ENCODE measurements at places on chromosomes 5 and 9.

DNA sequence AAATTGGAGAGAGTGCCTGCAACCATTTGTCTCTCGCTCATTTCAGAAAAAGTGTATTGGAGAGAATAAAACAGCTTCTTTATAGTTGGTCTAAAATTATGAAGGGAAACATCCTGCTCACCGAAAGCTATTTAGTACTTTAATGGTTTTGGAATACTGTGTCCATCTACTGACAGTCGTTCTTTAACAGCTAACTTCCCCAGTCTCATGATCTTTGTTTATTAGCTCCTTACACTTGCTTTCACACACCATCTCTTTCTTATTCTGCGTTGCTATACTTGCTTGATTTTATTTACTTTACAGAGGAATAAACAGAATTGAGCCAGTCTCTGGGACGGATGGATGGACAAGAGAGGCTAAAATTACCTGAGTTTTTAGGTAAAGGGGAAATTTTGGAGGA lies 229.3 kb downstream of the CCDC171 start:
- DNase-seq, result no peak

DNA sequence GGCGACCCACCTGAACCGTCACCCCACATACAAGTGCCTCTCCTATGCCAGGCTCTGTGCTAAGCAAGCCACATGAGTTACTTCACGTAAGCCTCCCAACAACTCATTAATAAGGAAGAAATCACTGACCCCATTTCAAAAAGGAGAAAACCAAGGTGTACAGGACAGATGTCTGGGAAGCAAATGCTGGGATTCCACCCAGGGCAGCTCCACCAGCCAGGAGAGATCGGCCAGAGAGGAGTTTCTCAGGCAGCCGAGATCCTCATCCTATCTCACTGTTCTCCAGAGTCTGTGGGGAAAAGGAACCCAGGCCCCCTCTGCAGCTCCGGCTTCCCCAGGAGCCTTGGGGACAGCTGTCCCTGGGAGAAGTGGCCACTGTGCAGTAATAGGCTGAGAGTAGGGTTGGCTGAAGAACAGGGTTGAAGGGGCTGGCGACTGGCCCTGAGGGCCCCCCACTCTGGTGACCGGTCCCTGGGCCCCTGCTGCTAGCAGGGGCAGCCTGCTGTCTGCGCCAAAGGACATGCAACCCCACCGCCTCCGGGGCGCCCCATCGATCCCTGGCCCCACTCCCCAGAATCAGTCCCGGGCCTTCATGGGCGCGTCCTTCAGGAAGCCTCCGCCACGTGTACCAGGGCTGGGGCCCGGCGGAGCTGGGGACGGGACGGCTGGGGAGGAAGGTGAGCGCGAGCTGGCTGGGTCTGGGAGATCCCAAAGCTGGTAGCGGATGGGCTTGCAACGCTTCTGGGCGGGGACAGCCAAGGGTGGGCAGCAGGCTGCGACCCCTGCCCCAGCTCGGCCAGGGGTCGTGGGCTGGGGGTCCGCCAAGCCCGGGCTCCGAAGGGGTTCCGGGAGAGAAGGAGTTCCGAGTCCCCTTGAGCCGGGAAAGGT lies 44.1 kb upstream of the STXBP1 start:
- peak; percentile 55 for DNase-seq

DNA sequence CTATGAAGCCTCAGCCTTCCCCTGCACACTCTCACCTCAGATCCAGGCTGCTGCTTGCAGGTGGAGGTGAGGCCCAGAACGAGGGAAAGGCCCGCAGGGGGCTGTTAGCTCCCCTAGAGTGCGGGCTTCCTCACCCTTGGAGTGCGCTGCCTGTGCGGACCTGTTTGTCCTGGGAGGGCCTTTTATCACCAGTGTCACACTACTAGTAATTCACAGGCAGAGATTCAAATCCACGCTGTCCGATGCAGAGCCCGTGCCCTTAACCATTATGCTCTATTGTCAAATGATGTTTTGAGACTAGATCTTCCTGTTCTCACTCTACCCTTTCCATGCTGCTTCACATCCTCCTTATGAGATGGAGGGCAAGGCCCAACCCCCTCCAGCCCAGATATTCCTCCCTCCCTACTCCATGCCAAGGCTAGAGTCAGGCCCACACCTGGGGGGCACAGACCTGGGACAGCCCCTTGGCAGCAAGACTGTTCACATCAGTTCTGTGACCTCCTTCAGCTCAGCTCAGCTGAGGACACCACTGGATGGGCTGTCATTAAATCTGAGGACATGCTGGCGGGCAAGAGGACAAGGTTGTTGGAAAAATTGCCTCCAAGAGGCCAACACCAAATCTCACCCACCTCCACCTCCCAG lies 112.8 kb upstream of the SPOCK1 start:
- no peak for DNase-seq

GRCh38 chr5:170265522-170265921 lies 32.1 kb downstream of the LCP2 start:
- no peak for DNase-seq

GRCh38 chr5:14628346-14628745 lies 36.2 kb upstream of the OTULIN start:
- peak; percentile 41 for DNase-seq

DNA sequence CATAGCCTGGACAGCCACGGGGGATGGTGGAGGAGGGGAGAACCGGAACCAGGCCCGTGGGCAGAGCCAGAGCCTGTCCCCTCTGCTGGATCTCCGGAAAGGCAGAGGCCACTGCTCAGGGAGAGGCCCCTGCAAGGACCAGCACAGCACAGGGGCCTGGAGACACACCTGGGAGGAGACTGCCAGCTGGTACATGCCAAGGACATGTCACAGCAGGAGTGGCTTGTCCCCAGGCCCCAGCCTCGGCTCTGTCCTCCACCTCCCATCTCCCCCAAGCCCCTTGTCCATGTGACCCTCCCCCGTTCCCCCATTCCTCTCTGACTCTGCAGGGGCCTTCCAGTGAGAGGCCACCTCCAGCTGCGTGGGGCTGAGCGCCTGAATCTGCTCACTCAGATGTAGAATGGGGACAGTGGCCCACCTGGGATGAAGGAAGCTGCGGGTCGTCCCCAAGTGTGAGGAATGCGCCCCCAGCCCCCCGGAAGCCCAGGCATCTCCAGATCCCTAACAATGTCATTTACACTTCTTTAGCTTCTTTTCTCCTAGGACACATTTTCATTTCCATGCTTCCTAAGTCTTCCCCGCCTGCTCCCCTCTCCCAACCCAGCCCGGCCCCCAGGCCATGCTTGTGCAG lies 349.6 kb upstream of the IRX2 start:
- DNase-seq, result peak; percentile 81

GRCh38 chr5:173688703-173689102 lies 72.3 kb upstream of the BOD1 start:
- no peak for DNase-seq

- DNase-seq, result no peak
Measured at GRCh38 chr9:105053209-105053652, 125.3 kb upstream of the ABCA1 start.

All from H9 (cell line).